Stimulated activated CD4-positive, alpha-beta T cell treated with anti-CD3 and anti-CD28 coated beads, Interleukin-12 subunit alpha, Interleukin-12 subunit beta, amount 100 ng/mL, for 48 hours (primary cell): ENCODE measurements at places on chromosomes 11 and 22.

GRCh38 chr22:35397095-35397904, 2.6 kb upstream of the MCM5 start:
- no peak for DNase-seq

DNA sequence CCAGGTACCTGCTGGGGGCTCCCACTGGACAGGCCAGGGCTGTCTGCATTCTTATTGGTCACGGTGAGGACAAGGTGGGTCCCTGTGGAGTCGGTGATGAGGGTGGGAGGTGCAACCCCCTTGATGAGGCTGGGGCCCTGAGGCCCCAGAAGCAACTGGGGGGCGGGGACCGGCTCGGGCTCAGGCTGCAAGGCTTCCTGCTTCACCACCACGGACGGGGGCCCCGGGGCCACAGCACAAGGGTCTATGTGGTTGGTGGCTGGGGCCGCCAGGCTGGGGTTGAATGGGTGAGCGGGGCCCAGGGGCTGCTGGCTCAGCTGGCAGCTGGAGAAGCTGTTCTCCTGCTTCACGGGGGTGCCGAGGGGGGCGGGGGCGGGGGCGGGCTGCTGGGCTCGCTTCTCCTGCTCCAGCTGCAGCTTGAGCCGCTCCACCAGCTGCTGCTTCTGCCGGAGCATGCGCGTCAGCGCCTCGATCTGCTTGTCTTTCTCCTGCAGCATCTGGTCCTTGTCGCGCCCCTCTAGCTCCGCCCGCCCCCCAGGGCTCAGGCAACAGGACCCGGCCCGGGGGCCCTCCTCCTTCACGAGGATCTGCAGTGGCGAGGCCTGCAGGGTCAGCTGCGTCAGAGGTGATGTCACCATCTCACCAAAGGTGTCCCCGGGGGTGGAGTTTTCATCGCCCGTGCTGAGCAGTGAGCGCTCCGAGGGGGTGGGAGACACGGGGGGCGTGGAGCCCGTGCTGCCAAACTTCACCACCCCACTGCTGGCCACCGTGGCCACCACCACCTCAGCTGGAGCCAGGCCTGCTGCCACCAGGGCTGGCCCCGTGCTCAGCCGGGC, 48.2 kb downstream of the SGSM3 start:
- DNase-seq, result no peak

DNA sequence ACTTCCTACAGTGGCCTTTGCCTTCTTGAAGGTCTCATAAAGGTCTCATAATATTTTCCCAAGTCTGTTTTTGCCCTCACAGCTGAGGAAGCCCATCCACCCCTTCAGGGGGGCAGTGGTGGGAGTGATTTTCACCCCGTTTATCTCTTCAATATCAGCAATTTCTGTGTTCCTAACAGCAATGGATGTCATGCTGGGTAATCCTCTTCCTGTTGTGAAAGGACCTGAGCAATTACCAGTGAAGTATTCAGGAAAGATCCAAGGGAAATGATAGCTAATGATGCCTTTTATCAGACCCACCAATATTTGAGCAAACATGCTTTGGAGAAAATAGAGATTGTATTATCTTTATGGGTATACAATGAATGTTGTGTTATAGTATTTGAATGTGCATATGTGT, 226.9 kb downstream of the INSC start:
- DNase-seq, result no peak

GRCh38 chr11:7428196-7428595, 57.1 kb upstream of the OLFML1 start:
- DNase-seq, result no peak

- DNase-seq, result no peak
Measured at GRCh38 chr11:94705891-94706615, 62.1 kb upstream of the AMOTL1 start.

- DNase-seq, result no peak
Measured at GRCh38 chr11:47408598-47409439, 429 bp downstream of the SLC39A13 start.

- no peak for DNase-seq
Measured at GRCh38 chr11:76857781-76858410, 2.8 kb upstream of the ACER3 start.

GRCh38 chr11:125228445-125228844, 63.9 kb downstream of the PKNOX2 start:
- DNase-seq, result no peak

- no peak for DNase-seq
Measured at GRCh38 chr11:100434821-100435641, 252.1 kb upstream of the ARHGAP42 start.

- no peak for DNase-seq
Measured at GRCh38 chr11:3380706-3381545, 2.0 kb upstream of the ZNF195 start.

DNA sequence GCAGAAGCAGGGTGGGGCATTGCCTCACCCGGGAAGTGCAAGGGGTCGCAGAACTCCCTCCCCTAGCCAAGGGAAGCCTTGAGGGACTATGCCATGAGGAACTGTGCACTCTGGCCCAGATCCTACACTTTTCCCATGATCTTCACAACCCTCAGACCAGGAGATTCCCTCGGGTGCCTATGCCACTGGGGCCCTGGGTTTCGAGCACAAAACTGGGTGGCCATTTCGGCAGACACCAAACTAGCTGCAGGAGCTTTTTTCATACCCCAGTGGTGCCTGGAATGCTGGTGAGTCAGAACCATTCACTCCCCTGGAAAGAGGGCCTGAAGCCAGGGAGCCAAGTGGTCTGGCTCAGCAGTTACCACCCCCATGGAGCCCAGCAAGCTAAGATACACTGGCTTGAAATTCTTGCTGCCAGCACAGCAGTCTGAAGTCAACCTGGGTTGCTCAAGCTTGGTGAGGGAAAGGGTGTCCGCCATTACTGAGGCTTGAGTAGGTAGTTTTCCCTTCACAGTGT, 573.7 kb upstream of the ANO3 start:
- DNase-seq, result no peak

DNA sequence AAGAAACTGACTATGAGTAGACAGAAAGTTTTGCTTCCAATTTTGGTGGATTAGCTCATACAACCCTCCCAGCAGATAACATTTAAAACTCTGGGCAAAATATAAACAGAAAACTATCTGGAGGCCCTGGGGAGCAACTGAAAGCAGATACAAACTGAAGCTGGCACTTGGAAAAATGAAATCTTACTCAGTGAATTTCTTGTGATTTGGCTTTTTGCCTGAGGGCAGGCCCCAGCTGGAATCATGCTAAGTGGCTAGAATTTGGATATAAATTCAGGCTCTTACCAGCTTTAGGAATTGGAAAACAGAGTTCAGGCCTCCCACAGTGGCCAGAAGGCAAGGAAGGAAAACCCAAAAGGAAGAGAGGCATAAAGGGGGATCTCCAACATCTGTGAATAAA, 85.8 kb downstream of the EFCAB6 start:
- no peak for DNase-seq

DNA sequence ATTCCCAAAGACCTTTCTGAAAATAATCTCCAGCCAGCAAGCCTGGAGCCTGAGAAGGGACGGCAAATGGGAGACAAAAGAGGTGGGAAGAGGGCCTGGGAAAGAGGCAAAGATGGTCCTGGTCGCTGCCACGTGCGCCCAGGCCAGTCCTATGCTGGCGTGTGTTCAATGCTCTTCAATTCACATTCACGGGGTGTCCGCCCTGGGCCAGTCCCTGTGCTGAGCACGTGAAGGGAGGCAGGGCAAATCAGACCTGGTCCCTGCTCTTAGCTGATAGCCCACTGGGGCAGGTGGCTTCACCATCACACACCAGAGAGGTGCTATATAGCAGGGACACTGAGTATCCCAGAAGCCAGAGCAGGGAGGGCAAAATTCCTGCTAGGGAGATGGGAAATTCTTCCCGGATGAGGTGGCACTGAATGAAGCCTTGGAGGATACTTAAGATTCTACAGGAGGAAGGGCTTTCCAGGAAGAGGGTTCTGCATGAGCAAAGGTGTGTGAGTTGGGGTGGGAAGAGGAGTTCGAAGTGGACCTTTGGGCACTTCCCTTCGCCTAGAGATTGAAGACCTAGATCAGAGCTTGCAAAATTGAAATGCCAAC, 148.2 kb downstream of the CHST1 start:
- DNase-seq, result no peak

DNA sequence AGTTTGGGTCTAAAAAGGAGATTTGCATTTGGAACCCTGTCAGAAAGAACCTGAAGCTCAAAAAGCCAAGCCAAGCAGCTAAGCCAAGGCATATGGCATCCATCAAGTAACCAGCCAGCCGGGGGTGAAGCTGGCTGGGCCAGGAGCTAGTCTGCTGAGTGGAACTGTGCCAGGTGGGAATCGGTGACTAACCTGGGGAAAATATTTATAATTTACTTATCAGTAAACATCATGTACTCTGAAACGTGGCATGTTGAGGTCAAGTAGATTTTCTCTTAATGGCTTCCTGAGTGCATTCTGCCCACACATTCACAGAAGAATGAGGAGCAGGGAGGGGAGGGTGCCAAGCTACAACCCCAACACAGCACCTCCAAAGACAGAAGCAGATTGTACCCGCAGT, 70.5 kb upstream of the SESN3 start:
- no peak for DNase-seq

DNA sequence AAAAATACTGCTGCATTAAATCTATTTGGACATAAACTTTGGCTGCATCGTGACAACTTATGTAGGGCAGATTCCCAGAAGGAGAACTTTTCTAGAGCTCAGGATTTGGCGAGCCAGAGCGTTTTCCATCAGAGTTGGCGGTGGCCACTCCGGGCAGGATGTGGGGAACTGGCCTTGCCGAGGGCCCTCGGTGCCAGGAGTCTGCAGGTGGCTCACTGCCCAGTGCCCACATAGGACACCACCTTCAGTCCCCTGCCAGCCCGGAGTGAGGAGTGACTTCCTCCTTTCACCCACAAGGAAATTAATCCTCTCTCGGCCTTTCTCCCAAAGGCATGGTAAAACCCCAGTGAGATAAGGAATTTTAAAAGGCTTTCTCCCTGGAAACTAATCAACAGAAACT, 1.6 kb upstream of the LGALS2 start:
- no peak for DNase-seq

- DNase-seq, result no peak
Measured at GRCh38 chr22:38017272-38017920, 33.0 kb upstream of the SOX10 start.

GRCh38 chr22:38706101-38706900, 557 bp downstream of the GTPBP1 start:
- no peak for DNase-seq

- DNase-seq, result no peak
Measured at GRCh38 chr11:68948496-68948895, 32.3 kb downstream of the MRGPRD start.

- no peak for DNase-seq
Measured at GRCh38 chr11:92388380-92388779, 163.8 kb downstream of the FAT3 start.

GRCh38 chr11:68412593-68413475, 47.7 kb upstream of the PPP6R3 start:
- peak; percentile 2 for DNase-seq

DNA sequence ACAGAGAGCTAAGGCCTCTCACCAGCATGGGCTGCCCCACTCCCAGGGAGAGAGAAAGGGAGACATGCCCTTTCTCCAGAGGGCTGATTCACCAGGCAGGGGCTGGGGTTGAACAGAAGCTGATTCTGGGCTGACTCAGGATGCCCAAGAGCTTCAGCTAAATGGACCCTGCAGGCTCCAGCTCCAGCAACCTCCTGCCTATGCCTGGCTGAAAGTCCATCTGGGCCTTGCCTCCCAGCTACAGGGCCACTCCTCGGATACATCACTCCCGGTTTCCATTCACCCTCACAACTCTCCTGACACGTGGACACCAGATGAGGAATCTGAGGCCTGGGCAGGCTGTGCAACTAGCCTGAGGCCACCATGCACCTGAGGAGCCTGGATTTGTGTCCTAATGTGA, 215.5 kb downstream of the BUD13 start:
- no peak for DNase-seq

DNA sequence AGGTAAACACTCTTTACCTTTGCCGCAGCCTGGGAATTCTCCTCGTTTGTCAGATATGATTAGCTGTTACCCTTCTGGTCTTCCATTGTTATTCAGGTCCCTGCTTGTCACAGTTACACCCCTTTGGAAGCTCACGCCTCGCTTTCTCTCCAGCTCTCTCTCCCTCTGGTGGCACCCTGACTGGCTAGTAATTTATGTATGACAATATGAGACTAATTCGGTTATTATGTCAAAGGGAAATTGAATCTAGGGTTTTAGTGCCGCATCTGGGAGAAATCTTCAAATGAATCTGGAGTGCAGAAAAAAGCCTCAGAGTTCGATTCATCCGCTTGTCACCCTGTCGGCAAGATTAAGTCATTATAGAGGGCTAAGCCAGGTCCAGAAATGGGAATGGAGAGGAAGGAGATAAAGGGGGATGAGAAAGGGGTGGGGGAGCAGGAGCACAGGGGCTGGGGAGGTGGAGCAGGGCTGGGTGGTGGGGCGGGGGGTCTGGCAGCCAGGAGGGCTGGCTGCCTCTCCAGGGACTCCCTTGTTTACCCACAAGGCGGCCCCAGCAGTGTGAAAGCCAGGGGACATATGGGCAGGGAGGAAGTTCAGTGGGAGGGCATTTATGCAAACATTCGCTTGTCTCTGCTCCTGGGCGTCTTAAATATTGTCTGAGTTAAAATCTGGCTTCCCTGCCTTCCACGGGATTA, 179.0 kb upstream of the NECTIN1 start:
- DNase-seq, result no peak

GRCh38 chr11:6273188-6273587, 13.6 kb downstream of the CCKBR start:
- DNase-seq, result no peak

DNA sequence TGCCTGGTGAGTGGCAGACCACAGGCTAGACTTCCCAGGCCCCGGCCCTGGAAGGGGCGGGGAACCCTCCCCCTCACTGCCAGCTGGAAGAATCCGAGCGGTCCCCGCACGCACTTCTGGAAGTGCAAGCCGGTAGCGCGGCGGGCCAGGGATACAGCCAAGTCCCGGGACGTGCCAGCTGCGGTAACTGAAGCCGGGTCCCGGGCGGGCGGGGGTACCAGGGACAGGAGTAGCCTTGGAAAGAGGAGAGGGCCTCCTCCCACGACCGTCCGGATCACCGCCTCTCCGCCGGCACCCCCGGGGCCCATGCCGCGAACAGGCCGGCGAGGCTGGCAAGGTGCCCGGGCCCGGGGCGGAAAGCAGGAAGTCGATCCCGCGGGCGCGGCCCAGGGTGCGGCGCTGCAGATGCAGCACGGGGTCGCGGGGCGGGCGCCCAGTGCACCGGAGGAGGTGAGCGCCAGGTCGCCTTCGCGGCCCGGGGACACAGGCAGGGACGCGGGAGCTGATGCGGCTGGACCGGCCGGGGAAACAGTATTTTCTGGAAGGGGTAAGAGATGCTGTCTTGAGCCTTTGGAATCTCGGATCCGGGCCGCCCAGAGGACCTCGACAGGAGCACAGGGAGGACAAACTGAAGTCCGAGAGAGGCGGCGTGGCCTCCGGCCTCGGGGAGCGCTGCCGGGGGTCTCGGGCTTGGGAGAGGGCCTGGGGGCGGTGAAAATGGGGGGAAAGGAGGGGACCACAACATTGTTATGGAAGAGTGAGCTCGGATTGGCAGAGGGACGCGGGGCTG, 783 bp upstream of the SLC35C1 start:
- peak; percentile 32 for DNase-seq
